Activated CD8-positive, alpha-beta memory T cell treated with anti-CD3 and anti-CD28 coated beads, Interleukin-2, amount 10 ng/mL, durations not matched to agents 7 days and 5 days (primary cell): ENCODE measurements at places on chromosomes 16 and 17. TPM values are rescaled to one million over a fixed set of nuclear protein-coding genes. Genes with fewer than 3 reads are reported as not detected.

The ABI3 gene
- 116 TPM for total RNA-seq

The SLFN14 gene
- total RNA-seq: not detected

The ADAP2 gene
- 0.89 TPM for total RNA-seq

The EXOSC6 gene
- total RNA-seq: 33.5 TPM

GRCh38 chr17:40852364-40852763 lies 14.7 kb downstream of the KRT12 start:
- no peak for DNase-seq
- no peak overlapping the region for H3K4me3 ChIP-seq
- no peak overlapping the region for H3K27ac ChIP-seq
- no peaks in the 10 kb centered on the region for H3K36me3 ChIP-seq
- peaks cover 33% of the 10 kb centered on the region for H3K27me3 ChIP-seq

DNA sequence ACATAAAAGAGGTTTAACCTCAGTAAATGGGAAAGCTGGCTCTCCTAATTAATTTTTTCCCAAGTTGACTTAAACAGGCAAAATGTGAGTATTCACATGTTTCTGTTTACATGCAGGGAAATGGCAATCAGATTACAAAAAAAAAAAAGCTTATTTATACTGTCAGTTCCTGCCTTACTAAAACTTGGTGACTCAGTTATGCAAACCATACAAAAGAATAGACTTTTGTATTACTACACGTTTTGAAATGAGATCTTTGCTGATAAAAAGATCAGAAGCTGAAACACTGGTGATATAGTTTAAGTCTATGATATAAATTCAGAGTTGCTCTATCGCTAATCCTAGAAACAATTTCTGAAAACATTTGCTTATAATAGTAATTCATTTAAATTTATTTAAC lies 9.4 kb upstream of the KCNJ2 start:
- DNase-seq: no peak
- no peak overlapping the region for H3K27ac ChIP-seq
